ENCODE measurements at places on chromosomes 11 and 22.
A peak's percentile ranks its signal among the peaks of the same experiment; 100 is the strongest.

DNA sequence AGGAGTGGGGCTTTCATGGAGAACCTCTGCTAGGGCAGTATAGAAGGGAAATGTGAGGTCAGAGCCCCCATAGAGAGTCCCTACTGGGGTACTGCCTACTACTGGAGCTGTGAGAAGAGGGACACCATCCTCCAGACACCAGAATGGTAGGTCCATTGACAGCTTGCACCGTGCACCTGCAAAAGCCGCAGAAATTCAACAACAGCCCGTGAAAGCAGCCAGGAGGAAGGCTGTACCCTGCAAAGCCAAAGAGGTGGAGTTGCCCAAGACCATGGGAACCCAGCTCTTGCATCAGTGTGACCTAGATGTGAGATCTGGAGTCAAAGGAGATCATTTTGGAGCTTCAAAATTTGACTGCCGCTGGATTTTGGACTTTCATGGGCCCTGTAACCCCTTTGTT, 245.6 kb downstream of the TENM4 start:
- DNase-seq, result no peak

DNA sequence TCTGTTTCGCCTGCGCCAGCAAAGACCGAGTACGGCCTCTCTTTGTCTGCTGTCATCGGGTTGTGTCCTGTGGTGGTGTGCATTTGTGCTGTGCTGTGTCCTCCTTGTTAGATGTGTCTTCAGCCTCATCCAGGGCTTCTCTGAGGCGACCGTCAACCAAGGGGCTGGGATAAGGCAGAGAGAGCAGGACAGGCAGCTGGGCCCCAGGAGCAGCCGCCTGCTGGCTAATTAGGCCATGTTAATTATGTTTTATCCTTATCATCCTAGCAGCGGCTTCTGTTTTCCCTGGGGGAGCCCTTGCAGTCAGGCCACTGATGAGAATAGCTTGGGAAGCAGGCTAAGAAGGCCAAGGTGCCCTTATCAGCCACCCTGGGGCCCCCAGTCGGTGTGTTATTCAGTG, 40.7 kb upstream of the TTC12 start:
- no peak for DNase-seq

- DNase-seq, result no peak
Measured at GRCh38 chr11:78714539-78714938, 139.9 kb upstream of the NARS2 start.

GRCh38 chr11:17790453-17790852, 55.9 kb downstream of the KCNC1 start:
- DNase-seq, result peak; percentile 29

- no peak for DNase-seq
Measured at GRCh38 chr11:3138178-3139085, 26.7 kb downstream of the OSBPL5 start.

GRCh38 chr11:74182635-74183034, 11.5 kb downstream of the PPME1 start:
- DNase-seq, result peak; percentile 21

DNA sequence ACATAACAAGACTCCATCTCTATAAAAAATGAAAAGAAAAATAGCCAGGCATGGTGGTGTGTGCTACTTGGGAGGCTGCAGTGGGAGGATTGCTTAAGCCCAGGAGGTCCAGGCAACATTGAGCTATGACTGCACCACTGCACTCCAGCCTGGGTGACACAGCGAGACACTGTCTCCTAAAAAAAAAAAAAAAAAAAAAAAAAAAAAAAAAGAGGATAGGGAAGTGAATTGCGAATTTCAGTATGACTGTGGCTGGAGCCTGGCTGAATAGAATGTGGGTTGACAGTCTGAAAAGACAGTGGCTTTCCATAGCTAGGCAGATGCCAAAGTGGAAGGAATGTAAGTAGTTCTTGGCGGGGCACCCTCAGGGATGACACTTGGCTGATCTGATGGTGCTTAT, 6.4 kb upstream of the LDHAL6A start:
- no peak for DNase-seq

- DNase-seq, result no peak
Measured at GRCh38 chr11:98423933-98424332, 596.8 kb upstream of the CNTN5 start.

DNA sequence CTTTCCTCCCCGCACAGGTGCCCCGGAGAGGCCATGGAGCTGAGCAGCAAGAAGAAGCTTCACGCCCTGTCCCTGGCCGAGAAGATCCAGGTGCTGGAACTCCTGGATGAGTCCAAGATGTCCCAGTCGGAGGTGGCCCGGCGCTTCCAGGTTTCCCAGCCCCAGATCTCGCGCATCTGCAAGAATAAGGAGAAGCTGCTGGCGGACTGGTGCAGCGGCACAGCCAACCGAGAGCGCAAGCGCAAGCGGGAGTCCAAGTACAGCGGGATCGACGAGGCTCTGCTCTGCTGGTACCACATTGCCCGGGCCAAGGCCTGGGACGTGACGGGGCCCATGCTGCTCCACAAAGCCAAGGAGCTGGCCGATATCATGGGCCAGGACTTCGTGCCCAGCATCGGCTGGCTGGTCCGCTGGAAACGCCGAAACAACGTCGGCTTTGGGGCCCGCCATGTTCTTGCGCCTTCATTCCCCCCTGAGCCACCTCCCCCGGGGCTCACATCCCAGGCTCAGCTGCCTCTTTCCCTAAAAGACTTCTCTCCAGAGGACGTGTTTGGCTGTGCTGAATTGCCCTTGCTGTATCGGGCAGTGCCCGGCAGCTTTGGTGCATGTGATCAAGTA, 1.3 kb downstream of the TIGD3 start:
- DNase-seq, result peak; percentile 20

- DNase-seq, result no peak
Measured at GRCh38 chr22:26857169-26857568, 199.8 kb downstream of the MIAT start.

DNA sequence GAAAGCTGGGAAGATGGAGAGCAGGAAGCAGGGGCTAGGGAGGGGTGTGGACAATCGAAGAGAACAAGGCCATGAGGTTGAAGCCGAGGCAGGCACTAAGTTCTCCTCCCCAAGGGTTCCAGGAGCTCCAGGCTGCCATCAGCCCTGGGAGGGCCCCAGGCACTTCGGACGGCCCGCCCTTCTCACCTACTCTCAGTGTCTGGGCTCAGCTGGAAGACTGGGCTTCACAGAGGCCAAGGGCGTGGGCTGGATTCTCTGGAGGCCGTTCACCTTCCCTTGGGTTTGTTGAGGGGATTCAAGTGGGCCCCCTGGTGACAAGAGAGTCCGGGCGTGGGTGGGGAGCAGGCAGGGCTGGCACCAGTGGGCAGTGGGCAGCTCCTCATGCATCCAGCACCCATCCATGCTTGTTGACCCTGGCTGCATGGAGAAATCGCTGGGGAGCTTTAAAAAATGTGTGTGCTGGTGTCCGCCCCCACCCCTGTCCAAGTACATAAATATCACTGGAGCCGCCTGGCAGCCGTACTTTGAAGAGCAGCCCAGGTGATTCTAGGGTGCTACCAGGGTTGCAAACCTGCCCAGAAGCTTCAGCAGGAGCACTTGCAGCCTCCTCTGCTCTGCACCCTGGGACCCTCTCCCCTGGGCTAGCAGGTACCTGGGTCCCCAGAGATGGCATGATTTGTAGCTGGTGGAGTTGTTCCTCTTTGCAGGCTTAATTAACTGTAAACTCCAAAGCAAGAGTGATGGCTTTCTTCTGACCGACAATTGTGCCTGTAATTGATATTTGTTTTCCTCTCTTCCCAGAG, 74.3 kb downstream of the RTL6 start:
- no peak for DNase-seq

DNA sequence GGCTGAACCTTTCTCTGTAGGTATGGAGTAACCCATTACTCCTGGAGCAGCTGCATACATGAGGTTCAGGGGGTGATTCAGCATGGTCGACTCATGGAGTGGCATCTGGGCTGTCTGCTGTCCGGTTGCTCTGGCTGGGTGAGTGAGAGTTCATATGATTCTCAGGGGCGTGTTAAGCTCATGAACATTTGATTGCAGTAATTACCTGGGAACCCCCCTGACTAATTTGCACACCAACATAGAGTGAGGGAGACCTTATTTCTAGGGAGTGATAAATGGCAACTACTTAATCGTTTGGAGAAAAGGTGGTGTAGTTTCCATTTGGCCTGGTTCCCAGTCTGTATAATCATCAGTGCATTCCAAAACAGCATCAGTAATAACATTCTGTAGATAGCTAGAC, 661.9 kb downstream of the ETS1 start:
- peak; percentile 22 for DNase-seq

DNA sequence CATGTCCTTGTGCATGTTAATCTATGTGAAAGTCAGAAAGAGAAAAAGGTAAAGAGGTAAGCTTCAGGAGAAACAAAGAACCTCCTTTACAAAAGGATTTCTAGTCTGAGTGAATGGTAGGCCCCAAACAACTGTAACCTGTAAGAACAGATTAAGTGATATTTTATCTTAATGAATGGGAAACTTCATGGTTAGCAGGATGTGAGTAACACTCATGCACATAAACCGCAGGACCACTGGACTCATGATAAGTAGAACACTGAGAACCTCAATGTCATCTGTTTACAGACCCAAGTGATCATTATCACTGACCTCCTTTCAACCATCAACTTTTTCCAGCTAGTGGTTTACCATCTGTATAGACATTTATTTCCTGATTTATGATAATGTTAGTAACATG, 19.9 kb downstream of the OR8G5 start:
- no peak for DNase-seq

DNA sequence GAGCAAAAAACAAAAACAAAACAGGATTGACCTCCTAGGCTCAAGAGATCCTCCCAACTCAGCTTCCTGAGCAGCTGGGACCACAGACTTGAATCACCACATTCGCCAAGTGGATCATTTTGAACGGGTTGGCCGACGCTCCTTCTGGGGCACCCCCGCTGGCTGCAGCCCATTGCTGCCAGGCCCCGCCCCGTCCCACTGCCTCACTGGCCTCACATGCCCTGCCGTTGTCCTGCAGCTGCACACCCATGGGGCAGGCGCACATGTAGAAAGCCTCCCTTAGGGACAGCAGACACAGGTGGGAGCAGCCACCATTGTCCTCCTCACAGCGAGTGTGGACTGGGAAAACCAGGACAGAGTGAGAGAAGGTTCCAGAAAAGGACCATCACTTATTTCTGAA, 154.5 kb downstream of the CRYBB2 start:
- no peak for DNase-seq

GRCh38 chr11:17649261-17649660, 70.1 kb upstream of the MYOD1 start:
- DNase-seq, result no peak

GRCh38 chr22:37462983-37463382, 23.2 kb downstream of the MFNG start:
- peak; percentile 51 for DNase-seq

DNA sequence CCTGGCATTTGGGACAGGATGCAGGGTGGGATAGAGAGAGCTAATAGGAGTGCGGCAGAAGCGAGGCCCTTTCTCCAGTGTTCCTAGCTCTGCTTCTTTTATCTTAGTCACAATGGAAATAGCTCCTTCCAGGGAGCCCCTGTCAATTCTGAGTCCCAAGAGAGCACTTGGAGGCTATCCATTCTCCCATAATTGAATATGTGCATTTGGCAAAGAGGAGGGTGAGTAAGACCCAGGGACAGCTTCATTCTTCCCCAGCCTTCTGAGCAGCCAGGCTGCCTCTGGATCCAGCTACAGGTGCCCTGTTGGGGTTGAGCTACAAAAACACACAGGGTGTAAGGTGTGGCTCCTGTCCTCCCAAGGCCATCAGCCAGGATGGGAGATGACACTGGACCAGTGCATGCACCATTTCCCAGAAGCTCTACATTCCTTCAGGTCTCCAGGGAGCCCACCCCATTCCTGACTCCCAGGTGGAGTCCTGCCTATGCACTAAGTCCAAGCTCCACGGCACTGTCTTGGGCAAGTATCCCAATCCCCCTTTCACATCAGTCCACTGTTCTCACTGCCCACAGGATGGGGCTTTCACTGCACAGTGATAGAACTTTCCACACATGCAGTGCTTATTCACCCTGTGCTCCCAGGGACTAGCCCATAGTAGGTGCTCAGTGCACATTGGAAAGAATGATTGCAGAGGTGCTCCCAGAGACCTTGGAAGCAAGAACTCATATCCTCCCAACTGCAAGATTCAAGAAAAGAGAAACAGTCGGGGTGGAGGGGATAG, 6.2 kb downstream of the MS4A10 start:
- DNase-seq, result no peak

- peak; percentile 49 for DNase-seq
Measured at GRCh38 chr11:72338741-72339140, 94.8 kb upstream of the PHOX2A start.

DNA sequence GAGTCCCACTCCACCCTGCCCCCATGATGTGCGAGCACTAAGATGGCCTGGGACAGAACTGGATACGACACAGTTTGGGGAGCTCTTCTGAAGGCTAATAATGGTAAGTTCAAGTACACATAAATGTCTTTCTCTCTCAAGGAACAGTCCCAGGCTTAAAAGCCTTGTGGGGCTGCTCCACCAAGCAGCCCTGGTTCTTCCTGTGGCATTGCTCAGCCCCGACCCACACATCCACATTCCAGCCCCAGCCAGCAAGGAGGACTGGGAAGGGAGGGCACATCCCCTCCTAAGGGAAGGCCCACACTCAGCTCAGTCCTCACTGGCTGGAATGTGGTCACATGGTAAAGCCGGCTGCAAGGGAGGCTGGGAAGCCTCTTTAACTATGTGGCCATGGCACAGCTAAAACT, 13.3 kb upstream of the MB start:
- DNase-seq, result peak; percentile 90

DNA sequence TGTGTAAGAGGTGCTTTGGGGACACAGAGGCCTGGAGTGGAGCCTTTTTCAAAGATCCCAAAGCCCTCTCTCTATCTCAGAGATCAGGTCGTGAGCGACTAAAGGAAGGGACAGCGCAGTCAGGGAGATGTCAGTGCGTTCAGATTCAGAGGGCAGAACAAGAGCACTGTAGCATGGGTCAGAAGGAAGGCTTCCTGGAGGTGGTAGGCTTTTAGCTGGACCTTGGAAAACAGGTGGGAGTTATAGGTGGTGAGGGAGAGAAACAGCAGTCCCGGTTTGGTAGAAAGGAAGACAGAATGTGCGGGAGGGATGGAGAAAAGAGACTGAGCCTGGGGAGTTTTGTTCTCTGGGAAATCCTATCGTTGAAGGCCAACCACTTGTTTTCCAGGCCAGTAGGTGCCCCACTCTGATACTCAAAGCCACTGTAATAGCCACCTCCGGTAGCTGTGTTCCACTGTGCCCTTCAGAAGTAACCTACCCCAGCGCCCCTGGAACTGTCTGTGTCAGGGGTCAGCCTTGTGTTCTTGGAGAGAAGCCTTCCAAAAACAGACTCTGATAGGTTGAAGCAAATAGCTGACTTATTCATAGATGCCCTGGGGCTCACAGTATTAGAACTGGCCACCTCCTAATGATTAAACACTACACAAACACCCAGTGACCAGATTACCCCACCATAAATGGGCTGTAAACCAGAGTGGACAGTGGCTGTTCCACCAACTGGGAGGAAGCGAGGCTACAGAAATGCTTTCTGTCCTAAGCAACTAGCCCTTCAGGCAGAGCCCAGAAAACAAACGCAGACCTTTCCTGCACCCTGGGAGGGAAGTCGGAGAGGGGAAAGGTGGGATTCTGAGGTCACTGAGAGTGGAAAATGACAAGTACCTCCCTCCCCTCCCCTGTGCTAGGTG, 157.7 kb downstream of the DBX1 start:
- no peak for DNase-seq
